ENCODE measurements at places on chromosomes 4 and X.

DNA sequence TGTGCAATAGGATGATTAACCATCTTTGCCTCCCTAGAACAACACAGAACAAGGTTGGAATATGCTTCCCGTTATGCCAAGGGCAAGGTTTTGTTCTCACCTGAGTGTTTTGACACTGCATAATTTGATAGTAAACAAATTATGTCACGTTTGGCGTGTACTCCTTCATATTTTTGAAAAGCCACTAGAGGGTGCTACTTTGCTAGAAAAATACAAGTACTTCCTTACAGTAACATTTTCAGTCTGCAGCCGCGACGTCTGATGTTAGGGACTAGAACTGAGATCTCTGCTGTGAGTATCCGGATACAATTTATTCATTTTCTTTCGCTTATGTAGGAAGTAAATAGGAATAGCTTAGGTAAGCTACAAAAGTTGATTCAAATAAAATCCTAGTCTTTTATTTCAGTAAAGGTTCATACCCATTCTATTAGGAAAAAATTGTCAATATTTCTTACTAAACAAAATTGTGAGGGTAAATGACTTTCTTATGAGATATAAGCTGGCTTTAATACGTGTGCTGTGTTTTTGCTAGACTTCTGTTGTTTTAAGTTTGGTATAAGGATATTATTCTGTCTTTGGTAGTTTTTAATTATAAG, 181.1 kb upstream of the WDFY3 start:
- DNase-seq: no peak

- no peak for DNase-seq
These were observed 56.9 kb upstream of the PDGFRA start for GRCh38 chr4:54172156-54172555.

- no peak for DNase-seq
These were observed 3.9 kb downstream of the RNF128 start for GRCh38 chrX:106730401-106730800.

GRCh38 chr4:105059337-105059736, 87.3 kb upstream of the TET2 start:
- no peak for DNase-seq

DNA sequence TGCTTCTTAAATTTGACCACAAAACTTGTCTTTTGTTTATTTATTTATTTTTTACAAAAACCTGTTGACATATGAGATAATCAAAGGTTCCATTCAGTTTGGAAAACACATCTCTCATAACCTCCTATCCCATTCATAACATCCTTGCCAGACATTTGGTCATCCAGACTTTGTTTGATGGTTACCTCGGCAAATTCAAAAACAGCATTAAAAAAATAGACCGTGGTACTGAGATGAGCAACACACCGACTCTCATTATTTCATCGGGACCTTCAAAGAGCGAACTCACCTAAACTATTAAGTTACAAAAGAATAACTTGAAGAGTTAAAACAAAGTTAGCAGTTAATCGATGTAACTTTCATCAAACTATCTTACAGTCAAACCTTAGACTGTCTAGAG, 85.8 kb upstream of the RPS6KA3 start:
- DNase-seq: no peak

DNA sequence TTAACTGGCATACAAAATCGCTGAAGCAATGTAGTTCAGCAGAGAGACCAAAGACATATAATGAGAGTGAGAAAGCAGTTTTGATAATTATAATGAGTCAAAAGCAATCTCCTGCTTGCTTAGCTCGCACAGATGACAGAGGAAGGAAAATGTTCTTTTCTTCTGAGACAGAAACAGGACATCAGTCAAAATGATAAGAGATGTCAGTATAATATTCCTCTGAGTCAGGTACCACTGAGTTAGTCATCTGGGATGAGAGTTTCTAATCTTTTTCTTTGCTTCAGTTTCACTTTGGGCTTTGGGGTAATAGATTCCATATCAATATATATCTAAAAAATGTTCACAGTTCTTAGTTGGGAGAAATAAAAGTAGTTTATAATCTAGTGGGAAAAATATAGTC, 387.2 kb downstream of the PCDH7 start:
- no peak for DNase-seq

GRCh38 chrX:19758539-19758938, 128.9 kb downstream of the SH3KBP1 start:
- DNase-seq: no peak

DNA sequence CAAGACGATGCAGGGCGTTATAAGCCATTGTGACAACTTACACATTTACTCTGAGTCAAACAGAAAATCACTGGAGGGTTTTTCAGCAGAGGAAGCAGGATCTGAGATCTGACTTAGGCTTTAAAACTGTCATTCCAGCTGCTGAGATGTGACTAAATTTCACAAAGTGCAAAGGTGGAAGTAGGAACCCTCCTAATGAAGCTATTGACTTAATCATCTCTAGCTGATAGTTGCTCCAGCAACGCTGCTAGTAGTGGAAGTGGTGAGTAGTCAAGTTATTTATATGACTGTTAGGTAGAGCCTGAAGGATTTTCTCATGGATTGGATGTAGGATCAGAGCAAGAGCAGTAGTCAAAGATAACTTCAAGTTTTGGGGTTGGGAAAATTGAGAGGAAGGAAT, 218.6 kb downstream of the GRID2 start:
- no peak for DNase-seq

DNA sequence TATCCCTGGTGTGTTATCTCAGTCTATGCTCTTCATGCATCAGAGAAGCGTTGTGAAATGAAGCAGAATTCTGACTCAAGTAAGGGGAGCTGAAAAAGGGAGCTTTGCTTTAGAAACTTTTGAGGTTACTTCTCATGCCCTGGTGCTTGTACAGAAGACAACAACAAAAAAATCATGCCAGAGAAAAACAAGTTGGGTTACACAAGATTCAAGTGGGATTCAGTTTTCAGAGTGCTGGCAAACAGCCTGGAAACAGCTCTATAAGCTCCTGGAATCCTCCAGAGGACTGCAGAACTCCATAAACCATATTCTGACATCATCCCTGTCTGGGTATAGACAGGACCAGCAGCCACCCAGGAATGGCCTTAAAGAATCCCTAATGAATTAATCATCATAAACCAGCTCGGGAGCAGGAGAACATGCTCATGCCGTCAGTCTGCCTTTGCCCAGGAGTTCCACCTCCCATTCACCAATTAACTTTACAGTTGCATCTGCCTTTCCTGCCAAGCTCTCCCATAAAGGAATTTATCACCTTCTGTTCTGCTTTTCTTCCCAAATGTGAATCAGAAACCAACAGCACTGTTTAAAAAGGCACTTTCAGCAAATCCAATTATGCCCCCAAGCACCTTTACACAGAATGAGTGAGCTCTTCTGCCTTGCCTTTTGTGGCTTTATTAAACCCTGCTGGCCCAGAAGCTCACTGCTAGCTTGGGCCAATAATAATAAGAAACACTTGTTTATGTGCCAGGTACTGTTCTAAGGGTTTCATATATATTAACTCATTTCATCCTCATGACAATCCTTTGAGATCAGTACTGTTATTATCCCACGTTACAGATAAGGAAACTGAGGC, 54.5 kb upstream of the FBXW7 start:
- no peak for DNase-seq

- DNase-seq: no peak
These were observed 79.5 kb upstream of the SCOC start for GRCh38 chr4:140293979-140294378.

GRCh38 chrX:3815896-3816664, 102.6 kb upstream of the PRKX start:
- DNase-seq: peak; percentile 44

DNA sequence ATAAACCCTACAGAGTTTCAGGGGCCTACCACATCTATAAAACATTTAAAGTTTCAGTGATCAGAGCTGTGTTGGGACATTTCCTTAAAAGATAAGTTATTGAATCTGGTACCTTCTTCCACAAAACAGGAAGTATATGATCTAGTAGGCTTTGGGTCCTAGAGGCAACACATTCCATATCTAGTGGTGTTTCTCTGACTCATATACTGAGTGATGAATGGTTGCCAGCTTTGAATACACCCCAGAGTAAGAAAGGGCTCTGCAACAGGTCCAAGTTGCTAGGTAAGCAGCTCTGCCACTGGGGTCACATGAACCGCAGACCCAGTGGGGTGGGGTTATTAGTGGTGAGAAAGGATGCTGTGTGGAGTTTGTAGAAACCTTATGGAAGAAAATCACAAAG, 32.4 kb upstream of the BLTP1 start:
- DNase-seq: no peak

- peak; percentile 60 for DNase-seq
These were observed 89.3 kb upstream of the KLF3 start for GRCh38 chr4:38574559-38575333.

- no peak for DNase-seq
These were observed 142.9 kb downstream of the ANAPC10 start for GRCh38 chr4:144955104-144955503.

DNA sequence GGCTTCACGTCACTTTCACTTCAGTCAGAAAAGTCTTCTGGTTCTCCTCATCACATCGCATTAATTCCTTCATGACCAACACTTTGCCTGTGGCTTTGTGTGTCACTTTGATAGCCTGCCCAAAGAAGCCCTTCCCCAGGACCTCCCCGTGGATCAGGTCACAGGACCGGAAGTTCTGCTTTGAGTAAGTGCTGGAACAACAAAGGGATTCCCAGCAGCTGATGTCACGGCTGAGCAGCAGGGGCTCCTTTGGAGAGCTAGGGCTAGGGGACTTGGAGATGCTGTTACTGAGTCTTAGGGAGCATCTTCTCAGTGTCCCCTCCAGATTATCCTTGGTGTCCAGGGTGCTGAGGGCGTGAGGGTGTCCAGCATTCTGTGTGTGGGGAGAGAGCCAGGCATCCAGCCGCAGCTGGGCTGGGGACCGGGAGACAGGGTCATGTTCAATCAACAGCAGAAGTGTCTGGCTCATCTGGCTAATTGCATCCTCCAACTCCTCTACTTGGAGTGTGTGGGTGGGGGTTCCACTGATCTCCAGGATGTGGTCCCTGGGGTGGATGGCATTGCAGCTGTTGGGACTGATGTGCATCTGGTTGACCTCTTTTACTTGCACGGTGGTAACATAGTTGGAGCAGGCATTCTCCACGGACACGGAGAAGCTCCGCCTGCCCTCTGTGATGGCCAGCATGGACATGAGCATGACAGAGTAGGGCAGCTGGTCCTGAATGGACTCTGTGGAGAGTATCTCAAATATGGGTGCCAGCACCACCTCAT, 39.2 kb upstream of the ARHGAP6 start:
- DNase-seq: no peak

DNA sequence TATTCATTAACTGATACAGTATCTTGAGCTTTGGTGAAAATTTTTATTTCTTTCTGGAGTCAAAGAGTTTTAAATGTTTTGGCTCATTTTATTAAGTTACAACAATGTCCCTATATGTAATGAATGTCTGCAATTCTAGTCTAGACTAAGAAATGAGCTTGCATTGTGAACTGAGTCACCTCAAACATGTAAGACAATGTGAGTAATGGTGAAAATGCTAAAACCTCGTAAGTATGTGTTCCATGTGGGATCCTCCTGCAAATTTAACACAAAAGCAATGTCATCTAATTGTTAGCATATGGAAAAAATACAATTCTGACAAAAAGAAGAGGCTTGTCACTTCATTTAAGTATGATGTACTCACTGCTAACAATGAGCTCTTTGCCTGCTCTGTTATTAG, 480.5 kb upstream of the FSTL5 start:
- no peak for DNase-seq

DNA sequence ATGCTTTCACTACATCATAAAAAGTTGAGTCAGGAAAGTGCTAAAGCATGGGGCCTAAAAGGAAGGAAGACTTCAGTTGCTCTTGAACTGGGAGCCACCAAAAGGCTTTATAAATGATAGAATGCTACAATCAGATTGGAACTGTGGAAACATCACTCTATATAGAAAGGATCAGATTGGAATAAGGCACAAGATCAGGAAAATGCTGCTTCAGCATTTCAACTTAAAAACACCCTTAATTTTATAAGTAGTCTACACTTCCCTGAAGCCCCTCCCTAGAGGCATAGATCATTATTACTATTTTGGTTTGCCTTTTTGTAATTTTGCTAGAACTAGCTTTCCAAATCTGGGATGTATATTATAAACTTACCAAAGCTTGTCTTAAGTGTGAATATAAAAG, 170.7 kb downstream of the FANCB start:
- DNase-seq: no peak

DNA sequence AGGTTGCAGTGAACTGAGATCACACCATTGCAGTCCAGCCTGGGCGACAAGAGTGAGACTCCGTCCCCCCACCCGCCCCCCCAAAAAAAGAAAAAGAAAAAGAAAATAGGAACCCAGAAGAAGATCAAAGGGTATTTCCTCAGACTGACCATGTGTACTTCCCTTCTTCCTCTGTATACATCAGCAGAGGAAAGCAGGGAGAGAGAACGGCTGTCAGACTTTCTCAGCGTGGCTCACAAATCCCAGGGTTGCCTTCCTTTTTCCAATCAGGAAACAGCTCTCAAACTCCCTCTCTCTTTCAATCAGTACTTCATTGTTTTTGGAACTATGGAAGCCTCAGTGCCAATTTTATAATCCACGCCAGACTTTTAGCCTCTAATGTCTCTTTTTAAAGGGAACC, 59.1 kb downstream of the CHRNA9 start:
- DNase-seq: no peak

GRCh38 chr4:177579649-177580048, 137.4 kb upstream of the AGA start:
- no peak for DNase-seq

DNA sequence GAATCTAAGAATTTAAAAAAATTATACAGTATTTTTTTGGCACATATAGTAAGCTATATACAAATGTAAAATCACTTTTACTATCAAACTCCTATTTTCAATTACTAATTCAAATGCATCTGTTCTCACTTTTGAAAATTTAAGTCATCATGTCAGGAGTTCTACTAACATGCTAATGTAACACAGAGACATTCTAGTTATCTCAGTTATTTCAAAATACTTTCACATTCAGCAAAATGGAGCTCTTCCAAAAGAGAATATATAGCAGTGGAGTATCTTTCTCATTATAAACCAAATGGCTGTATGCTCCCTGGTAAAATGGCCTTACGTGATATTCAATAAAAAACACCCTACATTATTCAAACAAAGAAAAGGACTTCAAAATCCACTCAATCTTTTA, 42.3 kb downstream of the RFC1 start:
- DNase-seq: no peak

DNA sequence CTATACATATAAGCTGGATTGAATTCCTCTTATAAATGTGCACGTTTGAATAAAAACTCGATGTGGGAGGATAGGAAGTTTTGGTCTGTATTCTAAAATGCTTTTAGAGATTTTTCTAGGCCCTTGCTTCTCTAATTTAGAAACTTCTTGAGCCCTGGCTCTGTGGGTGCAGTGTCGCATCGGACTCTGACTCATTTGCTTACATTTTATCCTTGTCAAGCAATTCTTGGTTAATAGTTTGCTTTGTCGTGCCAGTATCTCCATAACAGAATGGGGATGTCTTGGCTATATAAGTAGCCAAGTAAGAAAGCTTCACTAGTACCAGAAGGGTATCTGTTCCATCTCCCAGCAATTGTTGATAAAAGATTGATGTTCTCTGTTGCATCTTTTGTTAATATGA, 10.7 kb downstream of the SGMS2 start:
- DNase-seq: no peak

DNA sequence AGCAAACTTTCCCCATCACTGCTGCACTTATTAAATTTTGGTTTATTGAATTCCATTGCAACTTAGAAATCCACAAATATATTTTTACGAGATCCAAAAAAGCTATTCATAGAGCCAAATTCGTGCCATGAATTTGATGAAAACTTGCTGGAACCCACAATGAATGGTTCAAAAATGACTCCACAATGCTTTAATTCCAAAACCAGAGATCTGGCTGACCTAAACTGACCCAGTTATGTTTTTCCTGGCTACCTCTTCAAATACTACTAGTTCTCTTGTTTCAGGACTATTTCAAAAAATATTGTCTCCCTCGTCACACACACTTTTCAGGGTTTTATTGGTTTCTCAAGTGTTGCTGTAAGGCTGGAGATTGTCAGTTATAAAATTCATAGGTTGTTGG, 474.8 kb downstream of the PDGFC start:
- no peak for DNase-seq
